Myocyte (in vitro differentiated cells): ENCODE measurements at places on chromosomes 4 and X. TPM values are rescaled to one million over a fixed set of nuclear protein-coding genes. Genes with fewer than 3 reads are reported as not detected.

GRCh38 chrX:72604705-72605104, 32.1 kb upstream of the HDAC8 start:
- no peak for DNase-seq

DNA sequence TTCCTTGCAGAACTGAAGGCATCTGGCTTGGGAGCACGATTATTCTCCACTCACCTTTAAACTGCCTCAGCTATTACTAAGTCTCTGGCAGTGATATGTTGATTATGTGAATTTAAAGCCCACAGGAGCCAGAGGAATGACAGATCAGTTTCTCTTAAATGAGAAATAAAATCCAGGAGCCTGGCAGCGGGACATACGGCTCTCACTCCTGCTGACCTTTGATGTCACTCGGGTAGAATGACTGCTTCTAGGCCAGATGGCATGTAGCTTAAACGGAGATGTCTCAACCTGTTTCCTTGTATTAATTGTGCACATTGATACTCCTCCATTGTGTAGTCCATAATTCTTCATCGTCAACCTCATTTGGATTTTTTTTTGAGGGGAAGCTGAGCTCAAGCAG, 4.0 kb upstream of the CBLL2 start:
- DNase-seq, result no peak

TMPRSS11B gene
- not detected in 2 replicates for total RNA-seq

DNA sequence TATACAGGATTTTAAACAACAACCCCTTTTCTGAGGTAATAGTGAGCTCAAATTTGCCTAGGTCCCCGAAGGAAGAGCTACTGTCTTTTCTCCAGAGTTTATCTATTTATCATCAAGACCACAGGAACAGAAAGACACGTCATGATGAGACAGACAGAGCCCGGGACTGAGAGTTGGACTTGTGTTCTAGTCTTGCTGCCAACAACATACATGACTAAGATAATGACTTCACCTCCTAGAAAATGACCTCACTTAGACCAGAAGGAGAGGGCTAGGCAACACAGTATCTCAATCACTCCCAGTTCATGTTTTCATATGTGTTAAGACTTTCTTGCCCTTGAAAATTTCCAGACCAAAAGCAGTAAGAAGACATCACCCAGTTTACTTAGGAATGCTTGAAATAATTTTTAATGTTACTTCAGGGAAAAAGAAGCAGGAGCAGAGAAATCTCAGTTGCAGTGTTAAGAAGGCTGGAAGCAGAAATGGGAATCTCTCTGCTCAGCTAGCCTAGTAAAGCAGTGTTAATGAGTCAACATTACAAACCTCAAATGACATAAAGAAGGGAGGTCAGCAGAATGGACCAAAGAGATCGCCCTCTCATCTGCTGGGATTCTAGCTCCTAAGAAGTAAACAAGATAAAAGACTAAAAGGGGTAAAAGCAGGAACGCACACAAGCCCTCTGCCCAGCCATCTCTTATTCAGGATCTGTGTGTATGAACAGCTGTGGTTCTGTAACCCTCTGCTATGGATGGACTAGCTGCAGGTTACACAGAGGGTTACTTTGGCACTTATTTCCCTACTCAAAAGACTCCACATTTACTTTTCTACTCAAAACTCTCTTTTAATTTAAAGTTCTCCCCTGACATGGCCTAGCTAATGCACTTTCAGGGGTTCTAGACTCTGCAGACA, 24.8 kb downstream of the PDGFC start:
- peak; percentile 78 for DNase-seq

THAP9 gene
- 6.4 and 8.6 TPM in 2 replicates for total RNA-seq

- DNase-seq, result no peak
Measured at GRCh38 chr4:8128100-8128856, 30.3 kb downstream of the ABLIM2 start.

GRCh38 chrX:9707306-9708033, 58.2 kb downstream of the GPR143 start:
- DNase-seq, result peak; percentile 43

- DNase-seq, result no peak
Measured at GRCh38 chrX:11209798-11210414, 83.3 kb upstream of the AMELX start.

- peak; percentile 26 for DNase-seq
Measured at GRCh38 chrX:130715299-130715698, 187.7 kb downstream of the ENOX2 start.

TMEM128 gene
- 16.9 and 18.5 TPM in 2 replicates for total RNA-seq

- DNase-seq, result no peak
Measured at GRCh38 chr4:84110040-84110439, 389.1 kb downstream of the NKX6-1 start.

DNA sequence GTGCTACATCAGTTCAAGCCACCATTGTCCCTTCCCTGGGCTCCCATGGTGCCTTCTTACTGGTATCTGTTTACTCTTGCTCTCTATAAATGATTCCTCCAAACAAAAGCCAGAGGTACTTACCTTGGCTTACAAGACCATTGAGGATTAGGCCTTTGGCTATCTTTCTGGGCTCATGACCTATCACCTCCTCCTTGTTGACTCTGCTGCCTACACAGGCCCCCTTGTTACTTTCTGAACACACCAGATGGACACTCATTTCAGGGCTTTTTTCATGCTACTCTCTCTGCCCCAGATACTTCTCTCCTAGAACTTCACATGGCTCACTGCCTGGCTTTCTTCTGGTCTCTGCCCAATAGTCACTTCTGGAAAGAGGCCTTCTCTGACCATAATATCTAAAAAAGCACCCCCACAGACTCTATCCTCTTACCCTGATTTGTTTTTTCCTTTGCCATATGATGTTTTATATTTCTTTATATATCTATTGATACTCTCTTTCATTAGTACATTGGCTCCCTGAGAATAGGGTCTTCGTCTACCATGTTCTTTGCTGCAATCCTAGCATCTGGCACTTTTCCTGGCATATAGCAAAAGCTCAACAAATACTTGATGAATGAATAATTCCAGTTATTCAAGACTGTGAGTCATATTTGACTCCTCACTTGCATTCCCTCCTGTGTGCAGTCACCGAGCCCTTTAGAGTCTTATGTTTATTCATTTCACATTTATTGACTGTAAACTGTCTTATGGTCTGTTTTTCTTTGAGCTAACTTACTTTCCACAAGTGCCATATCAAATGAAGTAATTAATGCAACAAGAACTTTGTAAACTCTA, 27.1 kb upstream of the TAPT1 start:
- DNase-seq, result peak; percentile 39

RHOH gene
- total RNA-seq, result not detected in 2 replicates

SYTL5 gene
- 0.16 and 0.26 TPM in 2 replicates for total RNA-seq

- DNase-seq, result no peak
Measured at GRCh38 chrX:108833993-108834392, 97.6 kb upstream of the IRS4 start.

DNA sequence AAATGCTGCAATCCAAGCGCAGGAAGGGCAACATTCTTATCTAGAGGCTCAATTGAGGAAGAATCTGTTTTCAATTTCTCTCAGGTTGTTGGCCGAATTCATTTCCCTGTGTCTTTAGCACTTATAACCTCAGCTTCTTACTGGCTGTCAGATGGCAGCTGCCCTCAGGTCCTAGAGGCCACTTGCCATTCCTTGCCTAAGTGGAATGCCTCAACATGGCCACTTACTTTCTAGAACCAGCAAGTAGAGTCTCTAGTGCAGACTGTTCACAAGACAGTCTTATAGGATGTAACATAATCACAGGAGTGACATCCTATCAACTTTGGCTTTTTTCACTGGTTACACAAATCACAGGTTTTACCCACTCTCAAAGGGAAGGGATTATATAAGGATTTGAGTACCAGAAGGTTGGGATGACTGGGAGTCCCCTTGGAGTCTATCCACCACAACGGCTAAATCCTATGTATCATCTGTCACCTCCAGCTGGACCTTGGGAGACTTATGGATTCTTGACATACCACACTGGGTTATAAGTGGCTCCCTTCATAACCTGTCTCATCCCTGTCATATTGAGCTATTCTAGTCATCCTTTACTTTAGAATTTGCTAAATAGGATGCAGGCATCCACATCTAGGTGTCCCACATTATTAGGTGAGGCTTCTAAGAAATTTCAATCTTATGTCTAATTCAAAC, 297.9 kb upstream of the CTSO start:
- no peak for DNase-seq

PRRG3 gene
- not detected in 2 replicates for total RNA-seq

GLRA3 gene
- not detected in 2 replicates for total RNA-seq

MAGEA6 gene
- not detected in 2 replicates for total RNA-seq

GRCh38 chr4:82721819-82722423, 76.7 kb downstream of the SCD5 start:
- DNase-seq, result peak; percentile 21

P2RY4 gene
- not detected in 2 replicates for total RNA-seq

DNA sequence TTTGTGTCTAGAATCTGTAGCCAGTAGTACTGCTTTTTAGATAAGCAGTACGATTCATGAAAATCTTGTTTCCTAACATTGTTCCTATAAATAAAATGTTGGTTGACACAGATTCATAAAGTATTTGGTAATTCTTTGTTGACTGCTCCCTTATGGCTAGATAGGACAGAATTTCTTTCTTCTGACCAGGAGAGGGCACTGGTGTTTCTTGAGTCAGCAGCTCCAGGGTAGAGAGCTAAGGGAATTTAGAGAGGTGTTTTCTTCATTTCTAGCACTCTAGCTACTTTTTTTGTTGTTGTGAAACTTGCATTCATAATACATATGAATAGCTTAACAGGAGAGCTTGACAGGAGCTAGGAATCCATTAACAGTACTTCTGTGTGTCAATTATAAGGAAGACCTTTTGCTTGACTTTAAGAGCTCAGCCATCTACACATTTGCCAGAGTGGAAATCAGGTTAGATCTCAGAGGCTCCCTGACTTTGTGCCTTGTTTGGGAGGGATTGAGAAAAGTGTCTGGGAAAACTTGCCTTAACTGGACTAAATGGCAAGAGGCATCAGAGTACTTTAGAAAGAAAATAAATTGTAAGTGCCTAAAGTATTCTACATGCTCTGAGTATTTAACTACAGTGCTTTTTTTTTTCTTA, 756.1 kb downstream of the SH3BGRL start:
- peak; percentile 56 for DNase-seq

ZNF185 gene
- total RNA-seq, result 0.47 and 0.83 TPM in 2 replicates

PCSK1N gene
- 1.8 and 5.4 TPM in 2 replicates for total RNA-seq

DNA sequence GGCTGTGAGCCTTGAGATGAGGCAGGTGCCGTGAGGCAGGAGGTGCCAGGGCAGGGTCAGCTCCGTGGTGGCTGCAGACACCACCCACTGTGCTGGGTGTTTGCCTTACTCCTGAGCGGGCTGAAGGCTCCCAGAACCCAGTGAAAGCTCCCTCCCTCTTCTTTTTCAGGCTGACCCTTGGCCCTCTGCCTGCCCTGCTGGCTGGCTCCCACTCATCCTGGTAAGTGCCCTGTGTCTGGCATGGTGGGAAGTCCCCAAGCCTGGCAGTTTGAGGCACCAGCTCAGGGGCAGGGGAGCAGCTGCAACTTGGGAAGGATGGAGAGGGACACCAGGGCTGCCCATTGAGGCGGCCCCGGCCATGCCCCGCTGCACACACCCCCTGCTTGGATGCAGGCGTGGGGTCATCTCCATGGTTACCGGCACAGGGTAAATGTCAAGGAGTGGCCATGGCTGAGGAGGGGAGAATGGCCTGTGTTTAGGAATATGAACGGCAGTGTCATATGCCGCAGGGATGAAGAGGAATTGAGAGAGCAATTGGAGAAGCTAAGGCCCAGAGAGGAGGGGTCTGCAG, 16.8 kb downstream of the SH3BP2 start:
- no peak for DNase-seq

DNA sequence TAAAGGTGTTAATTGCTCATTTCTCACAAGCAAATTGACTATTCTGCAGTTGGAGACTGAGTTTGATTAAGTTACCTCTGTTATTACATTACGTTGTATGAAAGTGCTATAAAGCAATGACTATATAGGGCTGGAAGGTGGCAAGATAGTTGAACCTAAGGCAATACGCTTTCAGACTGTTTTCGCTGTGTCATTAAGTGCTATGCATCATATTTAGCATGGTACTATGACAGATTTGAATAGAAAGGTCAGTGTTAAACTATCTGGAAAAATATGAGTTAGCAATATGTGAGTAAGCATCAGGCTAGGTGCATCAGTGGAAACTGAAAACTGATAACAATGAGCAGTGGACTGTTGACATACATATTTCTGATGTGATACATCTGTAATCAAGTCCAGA, 206.0 kb upstream of the ARHGAP24 start:
- no peak for DNase-seq

DNA sequence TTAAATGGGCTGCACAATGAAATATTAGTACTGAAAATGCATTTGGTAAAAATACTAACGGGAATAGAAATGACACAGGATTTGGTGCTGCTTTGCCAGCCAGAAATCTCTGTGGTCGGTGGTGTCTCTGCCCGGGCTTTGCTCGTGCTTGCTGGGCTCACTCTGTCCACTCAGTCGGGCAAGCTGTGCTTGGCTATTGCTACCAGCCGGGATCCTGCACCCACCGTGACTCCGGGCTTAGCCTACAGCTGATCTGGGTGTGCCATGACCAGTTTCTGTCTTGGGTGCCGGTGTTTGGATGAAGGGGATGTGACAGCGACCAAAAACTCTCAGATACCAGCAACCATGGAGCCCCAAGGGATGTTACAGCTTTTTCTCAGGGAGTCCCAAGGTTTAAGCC, 487.7 kb downstream of the TECRL start:
- DNase-seq, result no peak

- no peak for DNase-seq
Measured at GRCh38 chrX:97639526-97639925, 755.8 kb downstream of the RPA4 start.

GRCh38 chr4:67700116-67700737, 728 bp downstream of the UBA6 start:
- peak; percentile 14 for DNase-seq

CT83 gene
- not detected in 2 replicates for total RNA-seq

DNA sequence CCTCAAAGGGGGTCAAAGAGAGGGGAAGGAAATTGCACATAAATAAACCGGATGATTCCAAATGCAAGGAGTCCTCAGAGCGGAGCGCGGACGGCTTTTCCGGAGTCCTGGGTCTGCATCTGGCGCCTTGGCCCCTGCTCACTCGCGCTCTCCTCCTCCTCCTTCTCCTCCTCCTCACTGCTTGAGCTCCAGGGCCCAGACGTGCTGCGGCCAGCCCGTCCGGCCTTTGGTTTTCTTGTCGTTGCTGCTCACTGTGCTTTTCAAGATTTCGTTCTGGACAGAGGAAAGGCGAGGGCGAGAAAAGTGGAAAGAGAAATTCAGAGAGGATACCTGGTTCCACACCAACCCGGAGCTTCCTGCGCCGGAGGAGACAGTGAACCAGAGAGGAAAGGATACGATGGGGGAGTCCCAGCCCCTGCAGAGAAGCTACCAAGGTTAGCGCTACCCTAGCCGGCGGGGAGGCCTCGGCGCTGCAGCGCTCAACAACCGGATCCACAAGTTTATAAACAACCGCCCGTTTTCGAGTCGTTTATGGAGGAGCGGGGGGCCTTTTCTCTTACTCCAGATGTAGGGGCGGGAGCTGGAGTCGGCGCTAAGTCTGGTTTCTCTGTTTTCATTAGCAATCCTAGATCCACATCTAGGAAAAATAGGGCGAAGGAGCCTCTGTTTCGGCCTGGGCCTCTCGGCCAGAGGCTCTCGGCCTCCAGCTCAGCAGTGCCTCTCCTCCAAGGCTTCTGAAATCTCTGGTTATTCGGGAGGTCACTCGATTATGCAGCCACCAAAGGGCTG, 2.7 kb downstream of the HAND2 start:
- no peak for DNase-seq

XAGE2 gene
- not detected in 2 replicates for total RNA-seq
